ENCODE measurements at places on chromosomes 7 and 10. TPM values are rescaled to one million over a fixed set of nuclear protein-coding genes. Genes with fewer than 3 reads are reported as not detected.

The PNLIP gene
- not detected for total RNA-seq

The RASSF4 gene
- total RNA-seq: 5.9 TPM

The GPR158 gene
- total RNA-seq: not detected

The C10orf105 gene
- total RNA-seq: under 0.01 TPM

- no peak for DNase-seq
Observed at GRCh38 chr7:112887976-112888375, 97.8 kb upstream of the TMEM168 start.

- no peak for DNase-seq
Observed at GRCh38 chr7:49294611-49295010, 370.3 kb downstream of the CDC14C start.

- DNase-seq: peak; percentile 15
Observed at GRCh38 chr7:92421676-92422435, 25.4 kb upstream of the GATAD1 start.

GRCh38 chr7:117088623-117089194, 135.4 kb downstream of the ST7 start:
- DNase-seq: no peak

DNA sequence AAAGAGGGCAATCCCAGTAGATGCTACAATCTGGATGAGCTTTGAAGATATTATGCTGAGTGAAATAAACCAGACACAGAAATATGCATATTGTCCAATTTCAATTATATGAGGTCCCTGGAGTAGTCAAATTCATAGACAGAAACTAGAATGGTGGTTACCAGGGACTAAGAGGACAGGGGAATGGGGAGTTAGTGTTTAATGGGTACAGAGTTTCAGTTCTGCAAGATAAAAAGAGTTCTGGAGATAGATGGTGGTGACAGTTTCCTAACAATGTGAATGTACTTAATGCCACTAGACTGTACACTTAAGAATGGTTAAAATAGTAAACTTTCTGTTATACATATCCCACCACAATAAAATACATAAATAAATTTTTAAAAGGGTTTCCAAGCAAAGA, 236.6 kb downstream of the ELMO1 start:
- DNase-seq: no peak

Data from IMR-90 (cell line).